Stimulated activated CD8-positive, alpha-beta memory T cell treated with anti-CD3 and anti-CD28 coated beads, Interleukin-7, amount 100 ng/mL, for 1 hour (primary cell): ENCODE measurements at places on chromosomes 6 and 20.

- DNase-seq: no peak
Measured at GRCh38 chr20:44187054-44187771, at the start of gene JPH2. Gene JPH2, minus strand, starts transcription at chr20:44187188. Its CDS starts 483 bp downstream, at chr20:44186705.

- no peak for DNase-seq
Measured at GRCh38 chr6:133309579-133309978, 68.4 kb downstream of the EYA4 start.

DNA sequence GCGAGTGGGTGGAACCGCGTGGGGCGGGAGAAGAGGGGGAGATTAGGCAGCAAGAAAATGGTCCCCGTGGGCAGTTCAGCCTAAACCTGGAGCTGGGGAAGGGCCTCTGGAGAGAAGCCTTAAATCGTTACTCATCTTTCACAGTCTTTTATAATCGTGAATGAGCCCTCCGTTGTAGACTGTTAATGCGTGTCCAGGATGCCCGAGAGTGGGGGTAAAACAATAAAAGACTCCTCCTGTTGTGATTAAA is 11.0 kb upstream of the ELOVL5 start:
- no peak for DNase-seq

DNA sequence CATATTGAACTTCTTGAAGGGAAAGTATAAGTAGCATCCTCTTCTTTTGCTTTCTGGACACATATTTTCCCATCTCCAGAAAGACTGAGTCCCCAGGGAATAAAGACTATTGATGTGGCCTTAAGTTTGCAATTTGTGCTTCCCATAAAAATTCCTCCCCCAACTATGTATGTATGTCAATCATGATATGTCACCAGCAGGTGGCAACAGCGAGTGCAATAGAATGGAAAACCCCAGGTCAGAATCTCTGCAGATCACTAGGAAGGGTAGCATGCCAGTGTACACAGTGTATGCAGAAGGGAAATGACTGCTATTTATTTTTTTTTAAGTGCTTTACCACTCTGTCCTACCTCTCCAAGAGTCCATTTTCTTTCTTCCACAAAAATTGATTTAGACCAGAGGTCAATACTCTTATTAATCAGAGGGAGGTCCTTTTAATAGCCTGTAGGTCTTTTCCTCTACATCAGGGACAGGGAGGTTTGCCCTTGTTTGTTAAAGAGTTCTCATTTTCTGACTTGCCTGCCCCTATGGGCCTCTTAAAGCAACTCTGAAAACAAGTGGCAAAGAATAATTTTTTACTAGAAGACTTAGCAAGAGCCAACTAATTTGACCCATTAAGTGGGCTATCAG is 61.4 kb downstream of the BMP2 start:
- no peak for DNase-seq

GRCh38 chr6:44554861-44555260 is 167.4 kb downstream of the CDC5L start:
- no peak for DNase-seq

DNA sequence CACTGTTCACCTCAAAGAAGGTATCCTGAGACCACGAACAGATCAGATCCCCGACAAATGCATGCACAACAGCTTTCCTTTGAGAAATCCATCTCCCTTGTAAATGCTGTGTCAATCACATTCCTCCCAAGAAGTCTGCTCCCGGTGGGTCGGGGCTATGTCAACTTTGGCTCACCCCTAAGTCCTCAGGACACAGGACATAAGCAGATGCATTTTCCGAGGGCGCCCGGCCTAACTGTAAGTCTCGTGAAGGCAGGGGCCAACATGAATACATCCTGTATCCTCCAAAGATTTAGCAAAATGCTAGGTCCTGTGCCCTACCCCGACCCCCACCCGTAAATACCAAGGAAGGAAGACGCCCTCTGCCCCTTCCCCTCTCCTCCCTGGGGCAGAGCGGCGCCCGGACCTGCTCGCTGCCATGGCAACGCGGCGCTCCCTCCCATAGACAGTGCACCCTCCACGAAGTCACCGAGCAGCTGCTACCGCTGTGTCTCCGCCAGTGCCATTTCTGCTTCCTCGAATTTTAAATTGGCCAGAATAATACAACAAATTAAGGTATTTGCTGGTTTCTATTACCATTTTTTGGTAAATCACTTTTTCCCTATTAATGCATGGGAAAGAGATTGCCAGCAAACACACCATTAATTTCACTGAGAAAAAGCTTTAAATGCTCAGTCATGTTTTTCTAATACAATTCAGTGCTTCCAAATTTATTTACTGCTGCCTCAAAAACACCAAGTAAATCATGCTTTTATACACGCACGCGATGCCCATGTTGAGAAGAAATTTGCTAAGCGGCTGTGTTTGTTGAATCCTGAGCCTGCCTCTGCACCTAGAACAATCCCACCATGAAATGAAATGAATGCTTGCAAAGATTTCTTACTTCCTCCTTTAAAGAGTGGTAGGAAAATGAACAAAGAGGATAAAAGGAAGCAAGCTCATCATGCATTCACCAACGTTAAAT is 100.6 kb downstream of the PCSK2 start:
- no peak for DNase-seq

- no peak for DNase-seq
Measured at GRCh38 chr6:117718895-117719294, 43.6 kb downstream of the NUS1 start.
